ENCODE measurements at places on chromosomes 3 and 15.

GRCh38 chr3:178246004-178246403 is 290.2 kb upstream of the KCNMB2 start:
- no peak for DNase-seq

DNA sequence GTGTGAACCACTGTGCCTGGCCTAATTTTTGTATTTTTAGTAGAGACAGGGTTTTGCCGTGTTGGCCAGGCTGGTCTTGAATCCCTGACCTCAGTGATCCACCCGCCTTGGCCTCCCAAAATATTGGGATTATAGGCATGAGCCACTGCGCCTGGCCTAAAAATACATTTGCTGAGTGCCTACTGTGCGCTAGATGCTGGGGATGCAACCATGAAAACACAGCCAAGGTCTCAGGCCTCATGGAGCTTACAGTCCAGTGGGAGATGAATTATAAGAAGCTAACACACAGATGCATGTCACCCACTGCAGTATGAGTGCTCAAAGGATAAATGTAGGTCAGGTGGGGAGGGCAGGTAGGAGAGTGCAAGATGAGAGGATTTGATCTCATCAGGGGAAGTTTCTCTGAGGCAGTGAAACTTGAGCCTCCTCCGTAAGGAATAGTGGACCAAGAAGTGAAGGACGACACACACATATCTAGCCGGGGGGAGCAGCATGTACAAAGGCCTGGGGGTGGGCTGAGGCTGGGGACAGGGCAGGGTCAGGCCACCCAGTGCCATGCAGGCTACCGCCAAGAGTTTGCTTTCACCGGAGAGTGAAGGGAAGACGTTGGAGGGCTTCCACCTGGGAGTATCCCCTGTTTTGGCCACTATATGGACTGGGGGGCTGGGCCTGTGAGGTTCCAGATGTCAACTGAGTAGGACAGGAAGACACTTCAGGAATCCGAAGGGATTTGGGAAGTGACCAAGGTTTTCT is 24.3 kb downstream of the IRAK2 start:
- DNase-seq: no peak

GRCh38 chr15:45612790-45613415 is 21.9 kb upstream of the SQOR start:
- no peak for DNase-seq

DNA sequence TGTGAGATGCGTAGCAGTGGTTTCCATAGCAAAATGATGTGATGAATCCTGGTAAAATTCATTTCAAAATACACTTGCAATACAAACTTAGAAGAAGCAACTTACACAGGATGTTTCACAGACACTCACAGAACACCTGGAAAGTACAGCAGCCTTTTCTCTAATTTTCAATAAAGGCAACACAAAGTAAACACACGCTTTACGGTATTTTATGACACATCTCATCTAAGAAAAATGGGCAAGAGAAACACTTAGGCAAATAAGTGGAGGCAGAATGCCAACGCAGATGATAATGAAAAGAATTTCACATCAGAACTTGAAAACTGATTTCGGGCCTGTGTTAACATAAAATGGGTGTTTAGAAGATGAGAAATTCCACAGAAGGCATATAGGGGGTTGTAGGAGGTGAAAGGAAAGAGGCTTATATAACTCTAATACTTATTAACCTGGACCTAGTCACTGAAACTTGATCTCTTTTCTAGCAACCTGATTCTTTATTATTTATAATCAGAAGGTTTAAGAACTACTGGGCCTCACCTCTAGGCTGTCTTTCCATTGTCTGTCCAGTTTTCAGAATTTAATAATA is 25.6 kb upstream of the MAP3K13 start:
- no peak for DNase-seq

- no peak for DNase-seq
These were observed 1270.0 kb downstream of the ROBO1 start for GRCh38 chr3:78497767-78498166.

DNA sequence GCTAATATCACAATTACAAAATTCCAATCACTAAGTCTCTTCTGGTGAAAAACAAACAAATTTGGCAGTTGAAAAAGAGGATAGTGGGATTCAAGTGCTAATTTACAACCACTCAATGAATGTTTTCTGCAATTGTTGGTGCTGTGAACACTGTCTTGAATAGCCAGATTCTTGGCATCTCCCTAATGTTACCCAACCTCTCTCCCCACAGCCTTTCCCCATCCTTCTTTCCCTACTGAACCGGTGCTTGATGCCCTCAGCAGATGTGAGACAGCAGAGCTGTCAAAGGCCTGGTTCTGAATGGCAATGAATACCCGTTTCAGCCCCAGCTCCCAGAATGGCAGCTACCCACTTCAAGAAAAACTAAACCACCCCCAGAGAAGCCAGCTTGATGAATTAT is 22.5 kb upstream of the BHLHE40 start:
- DNase-seq: no peak

DNA sequence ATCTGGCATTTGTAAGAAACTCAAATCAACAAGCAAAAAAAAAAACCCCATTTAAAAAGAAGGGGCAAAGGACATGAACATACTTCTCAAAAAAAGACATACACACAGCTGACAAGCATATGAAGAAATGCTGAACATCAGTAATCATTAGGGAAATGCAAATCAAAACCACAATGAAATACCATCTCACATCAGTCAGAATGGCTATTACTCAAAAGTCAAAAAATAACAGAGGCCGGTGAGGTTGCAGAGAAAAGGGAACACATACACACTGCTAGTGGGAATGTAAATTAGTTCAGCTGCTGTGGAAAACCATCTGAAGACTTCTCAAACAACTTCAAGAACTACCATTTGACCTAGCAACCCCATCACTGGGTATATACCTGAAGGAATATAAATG is 199.4 kb upstream of the THBS1 start:
- DNase-seq: no peak

GRCh38 chr3:139491966-139492365 is 15.7 kb upstream of the RBP2 start:
- DNase-seq: no peak

DNA sequence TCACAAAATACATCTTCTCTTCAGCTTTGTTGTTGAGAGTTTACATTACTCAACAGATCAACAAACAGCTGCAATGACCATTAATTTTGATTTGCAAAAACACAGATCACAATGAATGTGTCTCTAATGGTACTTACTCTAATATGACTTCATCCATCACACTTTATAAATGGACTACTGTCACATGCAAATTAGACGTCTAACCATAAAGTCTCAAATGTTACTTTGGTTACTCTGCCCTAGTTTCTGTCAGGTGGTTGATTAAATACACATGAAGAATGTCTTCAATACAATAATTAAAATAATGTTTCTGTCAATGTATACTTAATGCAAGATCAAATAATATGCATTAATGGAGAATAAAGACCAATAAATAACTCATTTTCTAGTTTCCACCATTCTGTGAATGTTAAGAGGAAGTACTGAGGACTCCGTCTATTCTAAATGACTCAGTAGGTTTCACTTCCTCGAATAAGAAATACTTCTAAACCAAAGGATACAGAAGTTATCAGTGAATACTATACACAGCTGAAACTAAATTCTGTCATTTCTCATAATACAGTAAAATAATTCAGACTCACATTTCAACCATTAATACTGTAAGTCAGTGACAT is 145.8 kb downstream of the CBLB start:
- DNase-seq: no peak

GRCh38 chr15:73800662-73801345 is 47.7 kb upstream of the INSYN1 start:
- DNase-seq: peak; percentile 52

DNA sequence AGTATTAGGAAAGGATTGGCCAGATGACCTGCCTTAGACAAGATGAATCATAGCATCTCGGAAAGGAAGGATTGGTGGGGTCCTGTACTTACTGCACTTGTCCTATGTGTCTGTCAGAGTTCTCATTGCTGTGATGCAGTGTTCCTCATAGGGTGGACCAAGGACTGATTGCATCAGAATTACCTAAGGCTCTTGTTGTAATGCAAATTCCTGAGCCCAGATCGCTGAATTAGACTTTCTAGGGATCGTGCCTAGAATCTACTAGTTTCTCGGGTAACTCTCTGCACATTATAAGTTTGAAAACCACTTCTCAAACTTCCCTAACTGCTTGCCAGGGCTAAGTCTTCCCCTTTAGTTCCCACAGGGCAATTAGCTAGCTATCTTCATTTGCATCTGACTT is 74.9 kb upstream of the SKOR1 start:
- no peak for DNase-seq

DNA sequence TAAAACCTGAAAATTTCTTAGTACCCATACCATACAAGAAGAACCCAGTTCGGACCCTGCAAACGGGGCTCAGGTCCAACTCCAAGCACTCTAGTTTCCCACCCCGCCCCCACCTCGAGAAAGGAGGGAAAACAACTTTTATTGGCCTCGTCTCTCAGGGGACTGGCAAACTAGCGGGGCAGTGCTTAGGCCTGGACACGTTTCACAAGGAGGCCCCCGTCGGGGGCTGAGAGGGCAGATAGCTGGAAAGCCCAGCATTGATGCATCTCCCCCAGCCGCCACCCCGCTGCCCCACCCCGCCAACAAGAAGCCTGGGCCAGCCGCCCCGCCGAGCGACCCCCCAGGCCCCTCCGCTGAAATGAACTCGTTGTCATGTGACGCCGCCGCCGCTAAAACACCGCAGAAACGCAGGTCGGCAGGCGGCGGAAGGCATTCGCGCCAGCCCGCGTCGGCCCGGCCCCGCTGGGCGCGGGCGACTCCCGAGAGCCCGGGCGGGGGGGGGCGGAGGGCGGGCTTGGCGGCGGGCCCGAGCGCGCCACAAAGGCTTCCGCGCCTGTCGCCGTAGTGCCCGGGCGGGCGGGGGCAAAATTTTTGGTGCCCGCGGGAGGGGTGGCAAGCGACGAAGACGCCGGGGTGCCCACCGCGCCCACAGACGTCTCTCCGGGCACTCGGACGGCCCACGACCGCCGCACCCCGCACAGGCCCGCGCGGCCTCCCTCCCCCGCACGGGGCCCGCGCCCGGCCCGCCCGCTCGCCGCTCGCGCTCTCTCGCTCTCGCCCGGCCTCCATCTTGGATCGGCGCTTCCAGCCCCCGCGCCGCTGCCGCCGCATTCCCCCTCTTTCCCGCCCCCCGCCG is 634 bp downstream of the STAG1 start:
- no peak for DNase-seq

- DNase-seq: no peak
These were observed 106.3 kb upstream of the MME start for GRCh38 chr3:154973851-154974250.

DNA sequence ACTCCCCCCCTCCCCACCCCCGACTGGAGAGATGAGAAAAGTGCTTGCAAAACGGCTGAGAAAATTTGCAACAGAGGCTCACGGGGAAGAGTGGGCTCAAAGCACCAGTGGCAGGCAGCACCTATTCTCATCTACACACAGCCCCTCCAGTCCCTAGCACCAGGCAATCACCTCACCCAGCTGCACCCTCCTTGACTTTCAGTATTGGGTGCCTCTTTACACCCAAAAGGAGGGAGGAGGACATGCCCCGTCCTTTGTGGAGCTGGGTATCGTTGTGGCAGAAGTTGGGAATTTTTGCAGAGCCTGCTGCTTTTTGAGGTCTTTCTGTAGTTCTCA is 182.8 kb upstream of the TOPAZ1 start:
- DNase-seq: no peak

DNA sequence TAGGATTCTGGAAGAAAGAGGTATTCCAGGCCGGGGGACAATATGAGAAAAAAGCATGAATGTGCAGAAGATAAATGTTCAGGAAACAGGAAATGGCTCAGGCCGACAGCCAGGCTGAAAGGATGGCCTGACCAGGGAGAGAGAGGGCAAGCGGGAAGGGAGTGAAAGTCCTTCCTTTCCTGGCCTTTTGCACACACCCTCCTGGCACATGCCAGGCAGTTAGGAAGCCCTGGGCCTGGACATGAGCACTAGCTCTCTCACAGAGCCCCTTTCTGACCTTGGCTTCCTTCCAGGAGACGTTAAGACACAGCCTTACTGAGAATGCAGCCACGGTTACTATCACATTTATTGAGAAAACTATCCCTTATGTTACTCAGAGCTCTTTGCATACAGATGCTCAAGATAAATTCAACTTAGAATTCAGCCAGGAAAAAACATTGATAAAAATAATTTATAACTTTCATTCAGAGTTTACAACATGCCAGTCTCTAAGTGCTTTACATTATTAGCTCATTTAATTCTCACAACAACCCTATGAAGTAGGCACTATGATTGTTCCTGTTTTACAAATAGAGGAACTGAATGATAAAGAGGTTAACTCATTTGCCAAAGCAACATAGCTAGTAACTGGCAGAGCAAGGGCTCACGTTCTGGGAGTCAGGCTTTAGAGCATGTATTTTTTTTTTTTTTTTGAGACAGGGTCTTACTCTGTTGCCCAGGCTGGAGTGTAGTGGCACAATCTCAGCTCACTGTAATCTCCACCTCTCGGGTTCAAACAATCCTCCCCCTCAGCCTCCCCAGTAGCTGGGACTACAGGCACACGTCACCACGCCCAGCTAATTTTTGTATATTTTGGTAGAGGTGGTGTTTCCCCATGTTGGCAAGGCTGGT is 39.4 kb upstream of the SMAD3 start:
- peak; percentile 60 for DNase-seq

GRCh38 chr3:52056968-52057811 is 819 bp upstream of the DUSP7 start:
- DNase-seq: peak; percentile 95

DNA sequence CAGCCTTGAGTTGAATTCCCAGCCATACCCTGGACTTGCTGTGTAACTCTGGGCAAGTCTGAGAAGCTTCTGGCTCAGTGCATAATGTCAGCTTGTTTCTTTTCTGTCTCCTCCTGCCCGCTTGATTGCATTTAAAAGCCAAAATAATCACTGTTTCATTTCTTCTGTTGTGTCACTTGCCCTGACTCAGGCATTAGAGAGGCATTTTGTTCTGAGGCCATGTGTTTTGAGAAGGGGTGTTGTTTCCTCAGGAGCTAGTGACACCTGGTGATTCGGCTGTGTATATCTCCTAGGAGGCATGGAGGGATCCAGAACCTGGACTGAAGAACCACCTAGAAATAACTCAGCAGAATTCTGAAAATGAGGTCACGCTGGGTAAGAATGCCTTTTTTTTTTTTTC is 16.0 kb downstream of the WDR73 start:
- DNase-seq: no peak

All from HS-5 (cell line).